ENCODE measurements at places on chromosomes 1 and 21. TPM values are rescaled to one million over a fixed set of nuclear protein-coding genes. Genes with fewer than 3 reads are reported as not detected.

ITLN2 gene
- 0.41 TPM for total RNA-seq

FBLIM1 gene
- total RNA-seq = 101 TPM

KLHDC7A gene
- total RNA-seq = 0.04 TPM

TRIM58 gene
- total RNA-seq = 0.91 TPM

- no peak overlapping the region for H3K27ac ChIP-seq
- H3K27me3 ChIP-seq = no peaks in the 10 kb centered on the region
- peaks cover 3% of the 10 kb centered on the region for H3K4me1 ChIP-seq
These were observed 6.8 kb downstream of the TMEM9 start for GRCh38 chr1:201147396-201148015.

GRCh38 chr1:154556422-154556821 is 2.0 kb downstream of the UBE2Q1 start:
- peaks cover 33% of the 10 kb centered on the region for H3K4me1 ChIP-seq
- DNase-seq = no peak
- H3K4me3 ChIP-seq = peak overlapping the region; percentile 88
- peaks cover 21% of the 10 kb centered on the region for H3K36me3 ChIP-seq
- H3K27ac ChIP-seq = peak overlapping the region; percentile 90
- no peaks in the 10 kb centered on the region for H3K27me3 ChIP-seq

GRCh38 chr21:28458446-28458845 is 534.2 kb downstream of the LTN1 start:
- no peaks in the 10 kb centered on the region for H3K4me1 ChIP-seq
- H3K4me3 ChIP-seq = no peak overlapping the region
- no peaks in the 10 kb centered on the region for H3K36me3 ChIP-seq
- no peak for DNase-seq
- no peaks in the 10 kb centered on the region for H3K27me3 ChIP-seq
- no peak overlapping the region for H3K27ac ChIP-seq

- DNase-seq = no peak
- no peaks in the 10 kb centered on the region for H3K27me3 ChIP-seq
- H3K4me1 ChIP-seq = peaks cover 31% of the 10 kb centered on the region
- no peak overlapping the region for H3K27ac ChIP-seq
- no peak overlapping the region for H3K4me3 ChIP-seq
- no peaks in the 10 kb centered on the region for H3K36me3 ChIP-seq
These were observed 55.2 kb downstream of the TOMM20 start for GRCh38 chr1:235073331-235073967.

DNA sequence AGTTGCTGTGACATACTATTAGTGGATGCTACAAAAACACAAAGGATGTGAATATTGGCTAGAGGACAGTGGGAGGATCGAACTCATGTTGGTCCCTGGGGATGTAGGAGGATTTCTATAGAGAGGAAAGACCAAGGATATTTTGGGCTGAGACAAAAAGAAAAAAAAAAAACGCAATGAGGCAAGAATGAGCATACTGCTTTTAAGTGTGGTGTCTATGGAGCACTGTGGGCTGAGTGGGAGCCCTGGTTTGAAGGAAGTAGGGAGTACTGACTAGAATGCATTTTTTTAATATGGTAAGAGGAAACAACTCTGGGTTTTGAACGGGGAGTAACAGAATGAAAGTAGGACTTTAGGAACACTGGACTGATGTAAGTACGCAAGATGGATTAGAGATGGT is 450.7 kb downstream of the NEGR1 start:
- no peaks in the 10 kb centered on the region for H3K27me3 ChIP-seq
- H3K4me1 ChIP-seq = no peaks in the 10 kb centered on the region
- DNase-seq = no peak
- no peak overlapping the region for H3K4me3 ChIP-seq

DNA sequence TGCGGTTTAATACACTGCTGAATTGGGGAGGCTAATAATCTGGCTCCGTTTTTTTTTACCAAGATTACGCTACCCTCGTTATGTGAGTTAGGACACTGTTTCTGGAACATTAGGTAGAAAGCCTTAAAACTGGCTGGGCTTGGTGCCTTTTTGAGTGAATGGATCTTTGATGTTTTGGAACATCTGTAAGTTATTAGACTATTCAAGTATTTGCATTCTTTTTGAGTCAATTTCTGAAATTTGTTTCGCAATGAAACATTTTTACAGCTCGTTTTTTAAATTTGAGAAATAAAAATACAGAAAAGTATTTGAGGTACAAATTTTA is 106.9 kb downstream of the LTN1 start:
- no peak overlapping the region for H3K27ac ChIP-seq
- no peak for DNase-seq
- peak overlapping the region; percentile 85 for H3K4me3 ChIP-seq
- H3K27me3 ChIP-seq = peaks cover 23% of the 10 kb centered on the region

DNA sequence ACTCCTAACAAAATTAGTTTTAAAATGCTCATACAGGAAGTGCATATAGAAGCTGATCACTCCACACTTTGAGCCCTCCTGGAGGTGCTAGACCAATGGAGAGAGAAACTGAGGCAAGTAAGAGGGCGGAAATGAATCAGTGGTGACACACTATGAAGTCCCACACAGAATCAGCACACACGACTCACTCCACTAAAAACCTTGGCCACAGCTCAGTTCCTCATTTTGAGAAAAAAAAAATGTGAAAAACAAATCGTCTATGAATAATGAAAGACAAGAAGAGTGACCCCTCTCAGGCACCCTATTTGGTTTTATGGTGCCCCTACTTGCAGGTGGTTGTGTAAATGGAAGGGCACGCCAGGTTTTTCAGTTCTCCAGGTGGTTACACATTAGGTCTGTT is 675.1 kb upstream of the BRINP3 start:
- H3K27me3 ChIP-seq = no peaks in the 10 kb centered on the region
- H3K36me3 ChIP-seq = no peaks in the 10 kb centered on the region
- no peaks in the 10 kb centered on the region for H3K4me1 ChIP-seq
- H3K4me3 ChIP-seq = no peak overlapping the region
- DNase-seq = no peak
- no peak overlapping the region for H3K27ac ChIP-seq

DNA sequence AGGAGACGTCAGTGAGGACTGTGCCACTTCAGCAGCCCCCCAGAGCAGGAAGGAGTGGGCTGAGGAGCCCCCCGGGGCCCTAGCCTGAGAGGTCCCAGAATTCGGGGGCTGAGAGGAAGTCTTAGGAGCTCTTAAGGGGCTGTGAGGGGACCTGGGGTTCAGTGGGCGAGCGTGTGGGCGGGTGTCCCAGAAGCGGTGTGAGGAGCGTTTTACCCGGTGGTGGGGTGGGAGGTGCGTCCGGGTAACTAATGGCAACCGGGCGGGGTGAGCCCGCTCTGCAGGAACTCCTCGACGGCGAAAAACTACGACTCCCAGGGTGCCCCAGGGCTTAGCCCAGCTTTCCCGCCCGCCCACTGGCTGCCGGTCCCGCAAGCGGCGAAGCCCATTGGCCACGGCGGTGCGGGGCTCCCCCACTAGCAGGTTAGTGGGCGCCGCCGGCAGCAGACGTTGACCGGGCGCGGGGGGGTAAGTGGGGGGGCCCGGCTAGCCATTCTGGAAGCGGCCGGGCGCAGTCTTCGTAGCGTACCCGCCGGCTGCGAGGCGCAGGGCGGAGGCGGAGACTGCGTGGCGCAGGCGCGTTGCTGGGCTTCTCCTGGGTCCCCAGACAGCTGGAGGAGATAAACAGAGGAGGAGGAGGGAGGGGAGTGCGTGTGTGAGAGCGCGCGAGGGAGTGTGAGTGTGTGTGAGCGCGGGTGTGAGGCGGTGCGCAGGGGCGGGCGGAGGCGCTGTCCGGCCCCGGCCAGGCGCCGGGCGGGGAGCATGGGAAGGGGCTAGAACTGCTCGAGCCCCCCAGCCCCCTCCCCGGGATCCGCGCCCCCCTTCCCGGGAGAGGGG is at the start of gene WDTC1:
Gene WDTC1, plus strand, starts transcription at position 584 of the 834 bp plus-strand sequence. CDS start 26,423 bp downstream, outside the sequence.
- peak within 1 kb of the TSS; percentile 95 for H3K27ac ChIP-seq
- peaks cover 19% of the 10 kb centered on the region for H3K4me1 ChIP-seq
- peak within 1 kb of the TSS; percentile 97 for H3K4me3 ChIP-seq
- no peaks in the 10 kb centered on the region for H3K27me3 ChIP-seq
- H3K36me3 ChIP-seq = no peaks in the 10 kb centered on the region

DNA sequence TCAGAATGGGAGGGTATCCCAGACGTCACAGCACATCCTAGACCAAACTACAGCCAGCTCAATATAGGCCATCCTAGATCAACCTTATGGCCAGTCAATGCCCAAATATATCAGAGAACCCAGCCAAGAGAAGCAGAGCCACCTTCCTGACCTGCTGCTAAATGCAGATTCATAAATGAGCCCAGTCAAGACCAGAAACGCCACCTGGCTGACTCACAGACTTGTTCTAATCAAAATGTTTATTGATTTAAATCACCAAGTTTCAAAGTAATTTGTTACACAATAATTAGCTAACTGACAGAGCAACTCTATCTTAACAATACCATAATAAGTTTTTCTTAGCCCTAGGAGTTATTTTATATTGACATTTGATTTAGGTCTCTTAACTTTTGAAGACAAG is 28.6 kb downstream of the ZNF644 start:
- H3K4me3 ChIP-seq = no peak overlapping the region
- H3K27me3 ChIP-seq = no peaks in the 10 kb centered on the region
- H3K36me3 ChIP-seq = peaks cover 84% of the 10 kb centered on the region
- H3K27ac ChIP-seq = no peak overlapping the region
- no peak for DNase-seq
- H3K4me1 ChIP-seq = no peaks in the 10 kb centered on the region

DNA sequence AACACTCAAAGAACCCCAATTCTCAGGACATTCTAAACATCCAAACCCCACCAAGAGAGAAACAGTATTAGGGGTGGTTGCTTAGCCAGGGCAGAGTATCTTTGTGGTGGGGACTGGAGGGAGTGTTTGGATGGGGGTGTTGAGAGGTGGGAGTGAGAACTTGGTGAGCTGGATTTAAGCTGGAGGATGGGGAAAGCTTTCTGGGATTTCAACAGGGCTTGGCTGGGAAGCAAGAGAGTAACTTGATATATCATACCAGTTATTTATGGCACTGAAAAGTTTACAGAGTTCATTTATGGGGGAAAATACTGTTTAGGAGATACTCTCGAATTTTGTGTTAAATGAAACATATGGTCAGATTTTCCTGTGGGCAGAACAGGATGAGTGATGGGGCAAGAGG is 6.8 kb upstream of the CNIH3 start:
- DNase-seq = no peak
- H3K4me1 ChIP-seq = peaks cover 27% of the 10 kb centered on the region
- H3K27me3 ChIP-seq = peaks cover 23% of the 10 kb centered on the region
- H3K36me3 ChIP-seq = no peaks in the 10 kb centered on the region
- no peak overlapping the region for H3K4me3 ChIP-seq
- no peak overlapping the region for H3K27ac ChIP-seq

DNA sequence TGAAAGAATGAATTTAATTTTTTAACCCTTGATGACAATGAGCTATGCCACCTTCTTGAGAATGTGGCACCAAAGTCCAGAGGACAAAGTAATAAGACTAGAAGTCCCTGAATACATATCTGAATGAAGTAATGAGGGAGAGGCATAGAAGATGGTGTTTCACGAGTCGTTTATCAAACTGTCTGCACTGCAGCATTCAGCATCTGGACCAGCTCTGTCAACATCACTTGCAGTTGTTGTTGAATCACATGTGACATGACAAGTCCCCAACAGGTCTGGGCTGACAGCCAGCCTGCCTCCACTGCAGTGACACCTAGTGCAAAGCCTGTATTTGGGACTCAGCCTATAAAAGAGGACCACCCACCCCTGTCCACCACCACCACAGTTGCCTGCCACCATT is 17.3 kb upstream of the GALNT2 start:
- no peak for DNase-seq
- no peak overlapping the region for H3K4me3 ChIP-seq
- peaks cover 2% of the 10 kb centered on the region for H3K4me1 ChIP-seq
- peaks cover 26% of the 10 kb centered on the region for H3K27me3 ChIP-seq

- peaks cover 5% of the 10 kb centered on the region for H3K4me1 ChIP-seq
- H3K4me3 ChIP-seq = no peak overlapping the region
- no peaks in the 10 kb centered on the region for H3K27me3 ChIP-seq
- H3K36me3 ChIP-seq = no peaks in the 10 kb centered on the region
These were observed 6.5 kb downstream of the RD3 start for GRCh38 chr1:211485480-211485857.

- no peak overlapping the region for H3K27ac ChIP-seq
- no peaks in the 10 kb centered on the region for H3K36me3 ChIP-seq
- DNase-seq = no peak
- peaks cover 54% of the 10 kb centered on the region for H3K27me3 ChIP-seq
- H3K4me1 ChIP-seq = peaks cover 7% of the 10 kb centered on the region
- H3K4me3 ChIP-seq = no peak overlapping the region
These were observed 205.8 kb downstream of the PTPRU start for GRCh38 chr1:29441916-29442668.

GRCh38 chr1:56297904-56298303 is 281.5 kb downstream of the PLPP3 start:
- peaks cover 15% of the 10 kb centered on the region for H3K4me1 ChIP-seq
- H3K4me3 ChIP-seq = no peak overlapping the region
- H3K27ac ChIP-seq = no peak overlapping the region
- no peaks in the 10 kb centered on the region for H3K27me3 ChIP-seq

- H3K36me3 ChIP-seq = peaks cover 17% of the 10 kb centered on the region
- no peak overlapping the region for H3K4me3 ChIP-seq
- DNase-seq = no peak
- peak overlapping the region; percentile 89 for H3K27ac ChIP-seq
- peaks cover 17% of the 10 kb centered on the region for H3K4me1 ChIP-seq
- no peaks in the 10 kb centered on the region for H3K27me3 ChIP-seq
These were observed 9.4 kb downstream of the PEA15 start for GRCh38 chr1:160214481-160215140.

DNA sequence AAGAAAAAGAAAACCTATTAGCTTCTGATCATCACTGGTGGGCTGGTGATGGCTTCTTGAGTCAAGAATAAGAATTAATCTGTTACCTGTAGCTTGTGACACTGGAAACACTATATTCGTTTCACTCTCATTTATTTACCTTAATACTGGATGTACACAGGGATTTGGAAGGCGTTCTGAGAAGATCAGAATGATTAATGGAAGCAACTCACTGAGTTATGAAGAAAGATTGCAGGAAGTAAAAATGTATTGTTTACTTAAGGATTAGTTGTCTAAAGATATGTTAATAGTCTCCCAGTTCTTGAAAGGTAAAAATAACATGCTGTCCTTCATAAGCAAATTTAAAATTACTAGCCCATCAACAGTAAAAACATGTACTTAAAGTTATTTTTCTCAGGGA is 644.9 kb upstream of the NCAM2 start:
- H3K36me3 ChIP-seq = no peaks in the 10 kb centered on the region
- no peak overlapping the region for H3K4me3 ChIP-seq
- no peak for DNase-seq
- H3K27me3 ChIP-seq = no peaks in the 10 kb centered on the region

GRCh38 chr1:110060034-110060661 is 10.3 kb downstream of the ALX3 start:
- peaks cover 27% of the 10 kb centered on the region for H3K36me3 ChIP-seq
- H3K4me3 ChIP-seq = peak overlapping the region; percentile 15
- DNase-seq = no peak
- peaks cover 92% of the 10 kb centered on the region for H3K4me1 ChIP-seq
- peak overlapping the region; percentile 91 for H3K27ac ChIP-seq

DNA sequence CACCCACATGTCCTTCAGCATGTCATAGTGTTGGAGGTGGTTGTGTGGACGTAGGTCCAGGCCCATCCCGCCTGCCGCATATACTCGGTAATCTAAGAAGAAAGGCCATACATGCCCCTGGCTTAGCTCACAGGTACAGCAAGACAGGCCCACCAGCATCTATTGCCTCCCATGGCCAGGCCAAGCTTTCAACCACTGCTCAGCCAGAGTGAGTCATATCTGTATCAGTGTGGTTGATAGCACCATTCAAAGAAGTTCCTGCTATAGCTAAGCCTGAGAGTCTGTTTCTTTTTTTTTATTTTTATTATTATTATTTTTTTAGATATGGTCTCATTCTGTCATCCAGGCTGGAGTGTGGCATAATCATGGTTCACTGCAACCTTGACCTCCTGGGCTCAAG is 17.0 kb downstream of the KLHDC8A start:
- no peak for DNase-seq
- no peaks in the 10 kb centered on the region for H3K36me3 ChIP-seq
- no peak overlapping the region for H3K27ac ChIP-seq
- peaks cover 9% of the 10 kb centered on the region for H3K4me1 ChIP-seq

Measured in mesothelial cell of epicardium (in vitro differentiated cells).